ENCODE measurements at places on chromosomes 3 and 15.

DNA sequence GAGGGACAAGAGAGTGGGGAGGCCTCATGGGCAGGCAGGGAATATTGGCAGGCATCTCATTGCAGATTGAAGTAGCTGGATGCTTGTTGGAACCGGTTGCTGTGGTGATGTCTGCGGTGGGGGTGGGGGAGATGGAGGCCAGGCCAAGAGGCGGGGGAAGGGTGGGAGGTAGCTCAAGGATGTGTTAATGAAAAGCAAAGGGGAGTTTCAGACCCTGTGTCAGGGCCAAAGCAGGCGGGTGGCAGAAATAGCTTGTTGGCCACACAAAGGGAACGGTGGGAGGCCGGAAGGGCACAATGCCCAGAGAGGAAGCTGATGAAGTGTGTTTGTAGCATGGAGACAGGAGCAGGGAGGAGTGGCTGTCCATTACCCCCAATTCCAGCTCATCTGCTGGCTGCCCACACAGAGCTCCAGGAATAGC, 28.0 kb downstream of the CCDC33 start:
- DNase-seq = no peak

DNA sequence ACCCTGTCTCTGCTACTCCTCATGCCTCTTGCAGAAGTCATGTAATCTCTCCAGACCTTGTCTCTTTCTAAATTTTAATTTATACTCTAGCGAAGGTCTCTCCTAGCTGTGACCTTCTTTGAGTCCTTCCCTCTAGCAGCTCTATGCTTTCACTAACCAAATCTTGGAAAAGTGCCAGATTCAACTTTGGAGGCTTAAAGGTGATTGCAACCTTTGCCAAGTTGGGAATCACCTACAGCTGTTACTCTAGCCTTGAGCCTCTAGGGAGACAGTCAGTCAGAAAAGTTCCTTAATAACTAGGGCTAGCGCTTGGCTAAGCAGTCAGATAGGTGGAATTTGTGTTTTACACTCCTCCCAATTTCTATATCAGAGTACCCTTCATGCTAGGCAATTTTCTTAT, 46.1 kb upstream of the ABI3BP start:
- DNase-seq = no peak

DNA sequence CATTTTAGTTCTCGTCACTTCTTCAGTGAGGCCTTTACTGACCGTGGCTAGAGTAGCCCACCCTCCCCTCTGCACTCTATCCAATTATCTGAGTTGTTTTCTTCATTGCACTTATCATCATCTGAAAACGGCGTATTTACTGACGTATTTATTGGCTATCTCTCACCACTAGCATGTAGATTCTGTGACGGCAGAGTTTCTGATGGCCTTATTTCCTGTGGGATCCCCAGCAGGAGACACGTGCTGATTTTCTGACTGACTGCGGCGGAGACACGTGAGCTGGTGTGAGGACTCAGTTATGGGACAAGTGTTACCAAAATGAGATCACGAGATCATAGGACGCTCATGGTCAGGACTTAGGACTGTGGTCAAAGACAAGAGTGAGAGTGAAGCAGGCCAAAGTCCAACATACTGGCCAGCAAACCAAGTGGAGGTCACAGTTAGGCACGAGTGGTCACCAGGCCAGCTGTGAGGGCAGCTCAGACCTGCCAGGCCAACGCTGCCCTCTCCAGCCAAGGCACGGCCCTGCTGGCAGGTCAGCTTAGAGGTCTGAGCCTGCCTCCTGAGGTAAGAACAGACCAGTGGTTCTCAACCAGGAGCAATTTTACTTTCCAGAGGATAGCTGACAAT, 50.6 kb upstream of the BNIP2 start:
- no peak for DNase-seq

GRCh38 chr15:80923668-80924067, 66.0 kb downstream of the MESD start:
- no peak for DNase-seq
